ENCODE measurements at places on chromosomes 4 and X.

DNA sequence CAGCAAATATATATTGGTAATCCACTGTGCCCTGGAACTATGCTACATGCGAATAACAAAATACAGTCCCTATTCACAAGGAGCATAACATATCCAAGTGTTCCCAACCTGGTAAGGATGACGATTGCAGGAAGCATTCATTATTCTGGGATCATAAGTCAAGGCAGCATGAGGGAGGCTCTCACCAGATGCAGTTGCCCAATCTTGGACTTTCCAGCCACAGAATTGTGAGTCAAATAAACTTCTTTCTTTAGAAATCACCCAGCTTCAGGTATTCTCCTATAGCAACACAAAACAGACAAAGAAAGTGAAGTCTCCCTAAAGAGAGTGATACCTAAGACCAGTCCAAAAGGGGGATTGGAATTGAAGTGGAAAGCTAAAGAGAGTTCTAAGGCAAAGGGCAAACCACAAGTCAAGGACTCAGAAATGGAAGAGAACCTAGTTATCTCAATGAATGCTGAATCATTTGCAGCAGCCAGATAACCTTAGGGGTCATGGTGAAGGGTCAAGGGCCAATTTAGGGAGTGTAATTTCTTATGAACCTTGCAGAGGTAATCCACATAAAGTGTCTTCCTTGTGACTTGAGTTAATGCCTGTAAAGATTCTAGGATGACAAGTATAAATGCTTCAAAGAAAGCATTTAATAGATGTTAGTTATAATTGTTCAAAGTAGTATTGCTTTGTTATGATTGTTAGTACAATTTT is 103.1 kb upstream of the PCDH7 start:
- DNase-seq = no peak

GRCh38 chr4:56129431-56129861 is 180.7 kb downstream of the CEP135 start:
- no peak for DNase-seq

GRCh38 chrX:126448681-126449080 is 103.9 kb downstream of the DCAF12L1 start:
- DNase-seq = no peak

DNA sequence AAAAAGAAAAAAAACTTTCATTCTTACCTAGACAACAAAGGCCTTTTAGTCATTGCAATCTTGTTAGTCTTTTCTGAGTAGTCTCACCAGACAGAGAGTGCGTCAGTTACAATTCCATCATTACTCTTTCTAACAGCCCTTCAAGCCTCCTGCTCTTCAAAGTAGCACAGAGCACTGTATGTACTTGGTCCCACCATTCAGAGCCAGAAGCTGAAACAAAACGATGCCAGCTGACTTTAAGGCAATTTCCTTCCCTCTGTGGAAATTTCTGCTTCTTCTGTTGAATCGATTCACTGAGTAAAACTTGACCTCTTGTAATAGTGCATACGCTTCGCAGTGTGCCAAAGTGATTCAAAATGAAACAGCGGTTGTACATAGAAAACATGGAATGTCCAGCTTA is 57.7 kb upstream of the TENM3 start:
- DNase-seq = no peak

DNA sequence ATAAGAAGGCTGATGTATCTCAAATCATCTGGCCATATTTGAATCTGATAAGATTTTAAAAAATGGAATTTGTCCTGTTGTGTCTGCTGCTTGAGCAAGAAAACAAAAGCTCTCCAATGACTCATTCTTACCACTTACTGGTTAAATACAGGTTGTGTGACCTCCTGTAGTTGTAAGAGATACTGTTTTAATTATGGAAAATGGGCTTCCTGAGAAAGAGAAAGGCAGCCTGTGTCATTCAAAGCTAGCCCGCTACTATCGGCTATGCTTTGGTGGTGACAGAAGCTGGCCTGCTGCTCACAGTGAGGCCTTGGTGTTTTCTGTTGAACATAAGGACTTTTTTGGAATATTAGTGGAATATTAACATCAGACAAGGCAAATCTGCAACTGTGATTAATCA is 1722.1 kb upstream of the PCDH10 start:
- DNase-seq = no peak

DNA sequence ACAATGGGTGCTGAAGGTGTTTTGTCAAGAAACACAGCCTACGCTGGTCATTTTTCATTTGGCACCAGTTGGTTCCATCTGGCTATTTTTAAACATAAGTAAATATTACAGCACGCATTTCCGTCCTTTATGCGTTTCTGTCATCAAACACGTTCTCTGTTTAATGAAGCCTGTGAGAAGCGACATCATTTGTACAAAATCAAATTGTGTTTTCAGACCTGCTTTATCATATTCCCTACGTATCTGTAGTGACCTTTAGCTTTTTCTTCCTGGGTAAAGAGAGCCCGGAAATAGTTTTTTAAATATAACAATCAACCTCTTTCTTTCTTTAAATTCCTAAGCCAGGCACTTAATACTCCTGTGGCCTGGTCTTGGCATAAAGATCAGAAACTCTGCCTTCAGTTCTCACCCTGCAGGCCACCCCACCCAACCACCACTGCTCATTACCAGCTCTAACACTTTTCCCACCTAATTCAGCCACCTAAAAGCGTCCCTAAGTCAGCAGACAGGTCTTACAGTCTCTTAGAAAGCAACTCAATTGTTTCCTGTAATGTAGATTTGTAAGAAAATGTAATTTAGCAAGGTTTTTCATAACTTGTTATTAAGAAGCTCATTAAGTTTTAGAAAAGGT is 30.4 kb downstream of the ACSL1 start:
- DNase-seq = no peak

GRCh38 chrX:136176399-136176825 is 29.1 kb downstream of the FHL1 start:
- no peak for DNase-seq

GRCh38 chr4:2763511-2763967 is 7.4 kb upstream of the TNIP2 start:
- no peak for DNase-seq

GRCh38 chr4:83917572-83917971 is 381.7 kb downstream of the GPAT3 start:
- DNase-seq = no peak

- DNase-seq = no peak
Measured at GRCh38 chrX:151174581-151175282, 1.7 kb upstream of the GPR50 start.

GRCh38 chr4:187962926-187963325 is 32.6 kb upstream of the ZFP42 start:
- no peak for DNase-seq

DNA sequence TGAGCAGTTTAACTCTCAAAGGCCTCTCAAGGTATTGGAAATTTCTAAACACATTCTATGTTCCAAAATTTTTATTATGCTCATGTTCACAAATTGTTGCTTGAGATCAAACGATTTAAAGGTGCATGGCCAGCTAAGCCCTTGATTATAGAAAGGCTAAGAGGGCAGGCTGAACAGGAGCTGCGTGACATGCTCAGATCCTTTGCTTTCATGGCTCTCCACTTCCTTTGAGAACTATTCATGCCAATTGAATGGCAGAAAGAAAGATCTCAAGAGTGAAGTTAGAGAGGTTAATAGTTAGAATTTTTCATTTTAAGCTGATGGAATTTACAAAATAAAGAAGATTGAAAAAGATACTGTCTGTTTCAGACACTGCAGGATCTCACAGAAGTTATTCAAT is 594 bp downstream of the LRIT3 start:
- DNase-seq = no peak

GRCh38 chr4:57119054-57119651 is 9.0 kb upstream of the IGFBP7 start:
- DNase-seq = no peak

DNA sequence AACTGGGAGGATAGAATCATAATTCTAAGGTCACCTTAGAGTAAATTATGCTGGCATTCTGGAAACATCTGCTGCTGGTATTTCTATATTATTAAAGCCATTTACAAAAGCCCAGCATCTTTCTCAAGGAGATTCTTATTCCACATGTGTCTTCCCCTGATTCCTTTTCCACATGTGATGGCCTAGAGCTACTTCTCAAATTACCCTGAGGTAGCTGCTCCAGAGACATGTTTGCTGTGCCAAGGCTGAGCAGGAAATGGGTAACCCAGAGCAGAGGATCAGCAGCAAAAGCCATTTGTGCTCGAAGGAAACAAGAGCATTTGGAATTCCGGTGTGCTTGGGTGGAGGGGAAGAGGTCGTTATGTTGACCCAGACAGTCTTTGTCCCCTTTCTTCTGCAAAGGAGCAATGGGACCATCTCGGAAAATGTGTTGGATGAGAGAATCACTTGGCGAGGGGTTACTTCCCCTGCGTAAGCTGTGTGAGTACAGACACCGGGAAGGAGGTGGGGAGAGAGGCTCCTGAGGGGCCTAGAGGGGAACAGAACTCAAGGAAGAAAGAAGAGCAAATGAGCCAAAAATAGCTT is 24.6 kb downstream of the TSC22D3 start:
- DNase-seq = no peak

DNA sequence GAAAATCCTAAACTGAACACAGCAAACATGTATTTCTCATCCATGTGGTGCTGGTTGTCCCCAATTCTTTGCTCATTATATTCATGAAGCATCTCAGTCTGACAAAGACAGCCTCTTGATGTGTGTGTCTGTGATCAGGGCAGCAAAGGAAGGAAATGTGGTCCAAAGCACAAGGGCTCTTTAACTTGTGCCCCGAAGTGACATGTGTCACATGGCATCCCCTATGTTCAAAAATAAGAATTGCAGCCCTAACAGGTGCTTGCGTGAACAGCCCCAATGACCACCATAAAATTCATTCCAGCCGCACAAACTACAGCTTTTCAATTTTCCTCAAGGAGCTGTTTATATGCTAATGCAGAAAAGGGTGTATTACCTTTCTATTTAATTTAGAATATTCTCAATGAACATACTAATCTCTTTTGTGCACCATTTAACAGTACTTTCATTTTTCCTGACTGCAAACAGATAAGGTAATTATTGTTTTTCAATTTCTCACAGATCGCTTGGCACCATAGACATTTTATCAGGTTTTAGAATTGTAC is 231.9 kb upstream of the CTSO start:
- no peak for DNase-seq

GRCh38 chr4:86670298-86670697 is 76.2 kb downstream of the PTPN13 start:
- no peak for DNase-seq

- no peak for DNase-seq
Measured at GRCh38 chr4:41196633-41197332, 17.6 kb downstream of the APBB2 start.

Data from stimulated activated naive CD4-positive, alpha-beta T cell (primary cell).